Adipocyte (in vitro differentiated cells): ENCODE measurements at places on chromosomes 5 and 9.

DNA sequence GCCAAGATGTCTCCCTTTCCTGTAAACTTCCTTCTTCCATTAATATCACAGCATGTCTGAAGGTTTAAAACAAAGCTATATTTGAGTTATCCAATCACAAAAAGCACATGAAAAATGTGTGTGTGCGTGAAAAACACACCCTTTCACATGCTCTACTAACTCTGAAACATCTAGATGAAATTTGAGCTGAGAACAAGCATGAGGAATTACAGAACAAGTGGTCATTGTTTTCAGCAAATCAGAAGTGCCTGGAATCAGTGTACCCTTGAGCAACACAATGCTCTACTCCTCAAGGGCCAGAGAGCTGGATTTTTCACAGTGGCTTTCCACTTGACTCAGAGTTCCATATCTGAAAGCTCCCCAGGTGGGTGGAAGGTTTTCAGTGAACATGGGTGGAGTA, 255.9 kb downstream of the PSAT1 start:
- peak; percentile 60 for DNase-seq

DNA sequence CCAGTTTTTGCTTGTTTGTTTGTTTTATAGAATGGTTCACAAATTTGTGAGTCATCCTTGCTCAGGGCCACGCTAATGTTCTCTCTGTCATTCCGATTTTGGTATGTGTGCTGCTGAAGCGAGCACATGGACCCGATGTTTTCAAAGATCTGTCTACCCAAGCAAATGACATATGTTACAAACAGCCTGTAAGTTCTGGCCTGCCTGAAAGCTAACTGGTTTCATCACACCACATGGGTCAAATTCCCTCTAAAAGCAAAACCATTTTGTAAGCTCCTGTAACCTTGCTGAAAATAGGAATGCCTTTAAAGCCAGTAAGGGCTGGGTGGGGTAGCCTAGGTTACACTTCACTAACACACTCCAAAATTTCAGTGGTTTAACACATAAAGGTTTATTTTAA, 25.4 kb downstream of the DMRT3 start:
- DNase-seq: peak; percentile 27

GRCh38 chr5:16700081-16700480, 83.3 kb upstream of the RETREG1 start:
- no peak for DNase-seq

DNA sequence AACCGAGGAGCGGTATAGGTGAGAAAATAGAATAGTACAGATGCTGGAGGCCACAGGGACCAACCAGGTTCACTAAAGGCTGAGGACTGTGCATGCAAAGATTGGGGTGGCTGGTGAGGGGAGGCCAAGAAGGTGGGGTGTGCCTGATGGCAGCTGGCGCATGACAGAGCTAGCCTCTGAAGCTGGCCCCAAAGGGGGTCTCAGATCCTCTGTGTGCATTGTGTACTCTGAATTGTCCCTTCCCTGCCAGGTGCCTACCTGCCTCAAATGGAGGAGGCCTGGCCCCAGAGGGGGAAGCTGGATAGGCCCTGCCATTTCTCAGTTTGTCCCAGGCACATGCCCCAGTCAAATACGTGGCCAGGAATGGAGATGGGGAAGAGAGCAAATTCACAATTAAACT, 63.1 kb downstream of the CRB2 start:
- DNase-seq: no peak

DNA sequence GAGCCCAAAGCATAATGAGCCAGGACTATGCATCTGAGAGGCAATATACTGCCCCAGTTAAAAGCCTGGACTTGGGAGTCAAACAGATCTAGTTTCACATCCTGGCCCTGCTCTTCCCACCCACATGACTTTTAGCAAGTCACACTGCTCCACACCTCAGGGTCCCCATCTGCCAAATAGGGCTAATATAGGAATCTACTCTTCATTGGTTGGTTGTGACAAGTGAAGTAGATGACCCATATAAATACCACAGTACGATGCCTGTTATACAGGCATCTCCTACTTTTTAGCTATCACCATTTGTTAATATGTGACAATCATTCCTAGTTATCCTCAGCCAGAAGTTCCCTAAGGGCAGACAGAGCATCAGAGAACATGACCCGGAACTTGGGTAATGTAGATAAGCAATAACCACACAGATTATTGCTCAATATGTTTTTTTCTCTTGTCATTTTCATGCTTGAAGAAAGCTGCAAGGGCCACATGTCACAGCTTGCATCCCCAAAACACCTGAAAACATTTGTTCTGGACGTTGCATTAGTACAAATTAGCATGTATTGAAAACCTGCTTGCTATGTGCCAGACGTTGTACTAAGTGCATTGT, 20.4 kb downstream of the ADAM19 start:
- no peak for DNase-seq

DNA sequence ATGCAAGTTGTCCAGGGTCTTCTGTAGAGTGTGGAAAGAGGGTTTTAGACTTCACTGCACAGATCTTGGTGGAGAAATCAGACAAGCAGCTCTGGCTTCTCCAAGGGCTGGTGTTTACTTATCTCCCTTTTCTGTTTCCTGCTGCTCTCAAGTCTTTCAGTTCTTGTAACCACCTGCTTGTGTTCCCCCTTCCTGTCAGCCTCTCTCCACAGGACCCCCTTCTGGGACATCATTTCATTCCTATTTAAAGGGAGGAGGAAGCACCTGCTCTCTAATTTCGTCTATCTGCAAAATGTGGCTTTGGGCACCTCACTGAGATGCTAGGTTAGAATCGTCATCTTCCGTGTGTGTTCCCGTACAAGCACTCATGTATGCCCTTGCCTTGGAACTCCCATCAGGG, 636.2 kb downstream of the MTRR start:
- no peak for DNase-seq

DNA sequence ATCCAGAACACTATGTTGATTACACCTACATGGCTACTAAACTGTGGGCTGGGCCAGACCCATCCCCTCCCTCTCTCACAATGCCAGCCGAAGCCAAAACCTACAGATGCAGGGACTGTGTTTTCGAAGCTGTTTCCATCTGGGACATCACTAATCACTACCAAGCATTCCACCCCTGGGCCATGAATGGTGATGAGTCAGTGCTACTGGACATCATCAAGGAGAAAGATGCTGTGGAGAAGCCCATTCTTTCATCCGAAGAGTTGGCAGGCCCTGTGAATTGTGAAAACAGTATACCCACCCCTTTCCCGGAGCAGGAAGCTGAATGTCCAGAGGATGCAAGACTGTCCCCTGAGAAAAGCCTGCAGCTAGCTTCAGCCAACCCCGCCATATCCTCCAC, 65.0 kb downstream of the ZNF462 start:
- DNase-seq: no peak

- peak; percentile 54 for DNase-seq
Measured at GRCh38 chr9:98795970-98796363, 388 bp downstream of the ANKS6 start.

GRCh38 chr5:58346041-58346440, 113.8 kb downstream of the PLK2 start:
- DNase-seq: no peak

DNA sequence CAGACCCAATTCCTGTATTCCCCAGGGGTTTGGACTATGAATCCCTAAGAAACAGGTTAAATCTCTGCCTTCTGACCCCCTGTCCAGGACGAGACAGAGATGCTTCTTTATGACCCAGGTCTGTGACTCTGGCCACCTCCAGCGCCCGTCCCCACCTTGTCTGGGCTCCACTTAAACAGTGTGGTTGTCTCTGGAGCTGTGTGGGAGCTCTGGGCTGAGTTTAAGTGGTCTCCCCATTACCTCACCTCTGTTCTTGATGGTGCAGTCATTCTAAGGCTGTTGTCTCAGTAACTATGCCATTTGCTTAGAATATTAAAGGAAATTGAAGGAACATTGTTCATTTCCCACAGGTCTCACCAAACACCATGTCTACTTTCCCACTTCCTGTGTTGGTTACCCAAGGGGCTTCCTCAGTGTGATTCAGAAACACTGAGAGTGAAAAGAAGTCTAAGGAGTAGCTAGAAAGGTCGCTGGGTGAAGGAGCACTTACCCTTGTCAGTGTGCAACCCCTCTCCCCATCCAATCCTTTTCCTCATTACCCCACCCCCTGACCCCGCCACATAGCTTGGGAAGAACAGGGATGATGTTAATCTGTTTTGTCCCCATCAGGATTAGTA, 127.8 kb upstream of the CKMT2 start:
- DNase-seq: no peak

GRCh38 chr9:79280691-79281090, 291.1 kb upstream of the TLE4 start:
- no peak for DNase-seq

DNA sequence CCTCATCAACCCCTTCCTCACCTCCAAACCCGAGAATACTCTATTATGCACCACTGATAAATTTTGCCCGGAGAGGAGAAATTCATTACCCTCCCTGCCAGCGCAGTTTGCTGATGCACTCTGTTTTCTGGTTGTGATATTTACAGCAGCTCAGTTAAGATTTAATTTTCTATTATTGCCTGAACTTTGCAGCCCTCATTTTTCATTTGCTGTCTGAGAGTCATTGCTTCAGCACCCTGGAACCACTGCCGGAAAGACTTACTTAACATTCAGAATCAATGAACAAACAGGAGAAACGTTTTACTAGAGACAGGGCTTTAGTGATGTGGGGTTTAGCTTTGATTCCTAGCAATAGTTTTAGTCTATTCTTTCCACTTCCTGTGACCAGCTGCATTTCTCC, 56.7 kb upstream of the MAMDC2 start:
- DNase-seq: no peak

GRCh38 chr5:172834415-172835289, 601 bp downstream of the ERGIC1 start:
- DNase-seq: peak; percentile 56

DNA sequence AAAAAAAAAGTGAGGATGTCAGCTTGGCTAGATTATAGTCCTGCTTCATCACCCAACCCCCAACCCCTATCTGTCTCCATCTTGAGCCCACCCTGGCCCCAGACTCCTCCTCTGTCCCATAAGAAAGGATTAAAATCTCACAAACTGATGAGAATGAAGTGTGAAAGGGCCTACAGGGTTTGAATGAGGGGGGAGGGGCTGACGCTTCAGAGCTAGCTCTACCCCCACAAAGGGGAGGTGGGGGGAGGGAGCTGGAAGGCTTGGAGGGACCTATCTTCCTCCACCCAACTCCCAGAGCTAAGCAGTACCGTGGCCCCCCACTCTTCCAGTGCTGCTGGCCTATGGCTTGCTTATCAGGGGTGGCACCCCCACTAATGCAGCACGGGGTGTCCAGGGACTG, 43.7 kb upstream of the HAND1 start:
- DNase-seq: no peak

GRCh38 chr5:126044111-126044668, 379.0 kb upstream of the GRAMD2B start:
- peak; percentile 29 for DNase-seq

GRCh38 chr9:90449213-90449925, 193.3 kb downstream of the DIRAS2 start:
- DNase-seq: no peak

DNA sequence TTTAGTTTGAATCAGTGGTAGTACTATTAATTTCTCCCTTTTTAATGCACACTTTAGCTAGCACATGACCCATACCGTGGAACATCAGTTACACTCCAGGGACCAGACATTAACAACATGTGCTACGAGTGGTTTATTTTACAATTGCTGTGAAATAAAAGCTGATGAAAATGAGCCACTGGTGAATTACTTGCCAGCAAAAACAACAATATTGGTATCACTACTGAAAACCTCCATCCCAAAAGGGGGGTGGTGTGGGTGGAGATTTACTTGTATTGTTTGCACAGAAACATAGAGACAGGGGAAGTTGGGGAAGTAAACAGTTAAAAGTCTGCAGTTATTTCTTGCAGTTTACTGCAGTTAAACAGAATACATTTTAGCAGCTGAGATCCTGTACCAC, 369.6 kb upstream of the GRAMD2B start:
- DNase-seq: no peak

- DNase-seq: peak; percentile 78
Measured at GRCh38 chr5:55600497-55601203, 65.9 kb upstream of the PLPP1 start.
